CD4-positive, CD25-positive, alpha-beta regulatory T cell (primary cell): ENCODE measurements at places on chromosomes 2 and 18. TPM values are rescaled to one million over a fixed set of nuclear protein-coding genes. Genes with fewer than 3 reads are reported as not detected.

The FSHR gene
- not detected for polyA plus RNA-seq

The ALPI gene
- polyA plus RNA-seq: not detected

The LTBP1 gene
- polyA plus RNA-seq: not detected

The ATL2 gene
- polyA plus RNA-seq: 34.0 TPM

The GPR35 gene
- polyA plus RNA-seq: 0.60 TPM
